Liver (tissue), 10 donors: ENCODE measurements at places on chromosomes 1 and 21. TPM values are rescaled to one million over a fixed set of nuclear protein-coding genes. Genes with fewer than 3 reads are reported as not detected.
A peak's percentile ranks its signal among the peaks of the same experiment; 100 is the strongest.

DNA sequence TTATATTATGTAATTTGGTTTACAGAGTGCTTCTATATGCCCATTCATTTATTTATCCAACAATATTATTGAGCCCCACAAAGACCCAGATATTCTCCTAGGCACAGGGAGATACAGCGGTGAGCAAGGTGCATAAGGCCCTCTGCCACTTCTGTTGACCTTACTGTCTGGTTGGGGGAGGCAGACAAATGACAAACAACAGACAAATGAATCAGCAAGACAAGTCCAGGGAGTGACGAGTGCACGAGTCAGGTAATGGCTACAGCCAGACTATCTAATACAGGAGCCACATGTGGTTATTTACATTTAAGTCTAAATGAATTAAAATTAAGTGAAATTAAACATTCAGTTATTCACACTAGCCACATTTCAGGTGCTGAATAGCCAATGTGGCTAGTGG is 22.0 kb upstream of the BCAR3 start:
- H3K27me3 ChIP-seq: no peaks in the 10 kb centered on the region
- H3K27ac ChIP-seq: peak overlapping the region; percentile 41
- DNase-seq: no peak
- H3K4me3 ChIP-seq: no peak overlapping the region

Gene C1orf115
- total RNA-seq: 29.6 TPM

DNA sequence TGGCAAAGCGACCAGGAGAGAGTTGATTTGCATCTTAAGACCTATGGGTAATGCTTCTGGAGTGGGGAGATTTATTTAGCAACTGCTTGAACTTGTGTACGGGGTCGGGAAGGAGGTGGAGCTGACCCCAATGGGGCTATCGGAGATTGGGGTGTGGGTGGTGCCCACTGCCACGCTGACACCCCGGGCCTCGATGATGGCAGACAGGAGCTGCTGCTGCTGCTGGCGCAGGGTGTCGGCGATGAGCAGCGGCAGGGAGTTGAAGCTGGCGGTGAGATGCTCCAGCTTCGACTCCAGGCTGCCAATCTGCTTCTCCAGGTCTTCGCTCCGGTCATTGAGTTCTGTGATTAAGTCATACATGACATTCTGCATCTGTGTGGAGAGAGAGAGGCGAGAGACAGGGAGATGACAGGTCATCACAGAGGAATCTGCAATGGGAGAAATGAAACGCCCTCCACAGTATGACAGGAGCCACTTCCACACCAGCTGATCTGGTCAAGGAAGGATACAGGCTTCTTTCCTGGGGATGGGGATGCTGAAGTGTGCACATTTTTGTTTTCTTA is 100.0 kb upstream of the ADAR start:
- no peaks in the 10 kb centered on the region for H3K4me1 ChIP-seq
- H3K27ac ChIP-seq: no peak overlapping the region
- no peak for DNase-seq

- H3K27ac ChIP-seq: no peak overlapping the region
- H3K4me1 ChIP-seq: no peaks in the 10 kb centered on the region
- H3K4me3 ChIP-seq: no peak overlapping the region
- DNase-seq: no peak
- H3K36me3 ChIP-seq: no peaks in the 10 kb centered on the region
- H3K27me3 ChIP-seq: no peaks in the 10 kb centered on the region
Measured at GRCh38 chr1:110298991-110299390, 40.2 kb upstream of the RBM15 start.

DNA sequence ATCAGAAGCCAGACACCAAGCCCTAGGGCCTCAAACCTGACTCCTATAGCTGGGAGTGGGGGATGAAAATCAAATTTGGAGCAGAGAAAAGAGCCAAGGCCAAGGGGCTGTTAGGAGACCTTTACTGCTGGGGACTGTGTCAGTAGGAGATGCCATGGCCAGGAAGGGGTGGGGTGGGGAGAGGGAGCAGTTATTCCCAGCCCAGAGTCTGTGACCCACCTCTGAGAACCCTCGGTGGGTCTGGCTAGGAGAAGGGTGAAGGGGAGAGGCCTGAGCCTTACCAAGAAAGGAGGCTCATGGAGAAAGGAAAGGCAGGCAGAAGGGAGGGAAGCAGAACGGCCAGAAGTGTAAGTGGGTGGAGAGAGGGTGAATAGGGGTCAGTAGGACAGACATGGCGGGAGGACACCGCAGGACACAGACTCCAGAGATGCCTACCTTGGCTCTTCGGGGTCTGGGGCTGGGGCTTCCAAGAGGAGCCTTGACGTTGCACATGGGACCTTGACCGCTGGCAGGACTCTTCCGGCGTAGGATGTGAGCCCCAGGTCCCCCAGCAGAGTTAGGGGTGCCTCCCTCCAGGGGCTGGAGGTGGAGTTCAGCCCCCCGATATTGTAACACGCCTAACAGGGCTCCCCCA is 1.2 kb downstream of the ADAMTS4 start:
- no peaks in the 10 kb centered on the region for H3K27me3 ChIP-seq
- peak overlapping the region; percentile 29 for H3K4me3 ChIP-seq
- peaks cover 16% of the 10 kb centered on the region for H3K4me1 ChIP-seq
- DNase-seq: no peak
- no peaks in the 10 kb centered on the region for H3K36me3 ChIP-seq
- H3K27ac ChIP-seq: peak overlapping the region; percentile 73

DNA sequence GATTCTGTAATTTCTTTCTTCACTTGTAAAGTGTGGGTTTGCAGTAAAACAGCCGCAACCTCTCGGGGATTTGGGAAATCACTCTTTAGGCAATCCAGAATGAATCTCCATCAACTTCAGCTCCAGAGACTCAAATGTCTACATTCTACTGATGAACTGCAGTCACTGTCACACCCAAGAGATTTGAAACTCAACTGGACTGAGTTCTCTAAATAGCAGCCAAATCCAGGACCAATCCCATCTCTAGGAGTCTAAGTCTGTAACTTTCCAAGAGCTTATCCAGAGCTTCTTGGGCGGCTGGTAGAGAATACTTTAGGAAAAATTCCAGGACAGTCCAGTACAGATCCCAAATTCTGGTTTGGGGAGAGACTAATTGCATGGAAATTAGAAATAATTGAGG is 62.9 kb downstream of the ADAMTS1 start:
- no peak for DNase-seq
- H3K4me1 ChIP-seq: no peaks in the 10 kb centered on the region
- H3K27ac ChIP-seq: no peak overlapping the region
- H3K4me3 ChIP-seq: no peak overlapping the region
- H3K27me3 ChIP-seq: no peaks in the 10 kb centered on the region
- no peaks in the 10 kb centered on the region for H3K36me3 ChIP-seq

- H3K27me3 ChIP-seq: no peaks in the 10 kb centered on the region
- DNase-seq: no peak
- H3K36me3 ChIP-seq: no peaks in the 10 kb centered on the region
- peak overlapping the region; percentile 12 for H3K4me3 ChIP-seq
Measured at GRCh38 chr1:47593013-47593568, 155.2 kb downstream of the FOXD2 start.

- H3K27me3 ChIP-seq: no peaks in the 10 kb centered on the region
- H3K27ac ChIP-seq: no peak overlapping the region
- H3K4me3 ChIP-seq: no peak overlapping the region
- no peaks in the 10 kb centered on the region for H3K36me3 ChIP-seq
Measured at GRCh38 chr1:178337091-178337706, 159.6 kb downstream of the CLEC20A start.

DNA sequence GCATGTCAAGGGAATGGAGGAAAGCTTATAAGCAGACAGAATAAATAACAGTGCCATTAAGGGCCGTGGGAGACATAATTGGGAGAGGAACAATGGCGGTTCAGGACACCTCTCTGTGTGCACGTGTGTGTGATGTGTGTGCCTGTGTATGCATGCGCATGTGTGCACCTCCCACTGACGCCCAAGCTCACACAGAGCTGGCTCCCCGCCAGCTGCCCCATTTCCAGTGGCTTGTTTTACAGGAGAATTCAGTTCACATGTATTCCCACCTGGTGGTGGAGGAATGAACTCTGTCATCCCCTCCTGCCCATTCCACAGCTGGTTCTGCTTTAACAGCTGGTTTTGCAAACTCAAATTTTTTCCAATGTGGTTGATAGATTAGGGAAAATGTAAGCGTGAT is 262.2 kb downstream of the AJAP1 start:
- no peak overlapping the region for H3K27ac ChIP-seq
- H3K36me3 ChIP-seq: no peaks in the 10 kb centered on the region
- no peaks in the 10 kb centered on the region for H3K27me3 ChIP-seq
- no peak for DNase-seq
- H3K4me3 ChIP-seq: no peak overlapping the region

DNA sequence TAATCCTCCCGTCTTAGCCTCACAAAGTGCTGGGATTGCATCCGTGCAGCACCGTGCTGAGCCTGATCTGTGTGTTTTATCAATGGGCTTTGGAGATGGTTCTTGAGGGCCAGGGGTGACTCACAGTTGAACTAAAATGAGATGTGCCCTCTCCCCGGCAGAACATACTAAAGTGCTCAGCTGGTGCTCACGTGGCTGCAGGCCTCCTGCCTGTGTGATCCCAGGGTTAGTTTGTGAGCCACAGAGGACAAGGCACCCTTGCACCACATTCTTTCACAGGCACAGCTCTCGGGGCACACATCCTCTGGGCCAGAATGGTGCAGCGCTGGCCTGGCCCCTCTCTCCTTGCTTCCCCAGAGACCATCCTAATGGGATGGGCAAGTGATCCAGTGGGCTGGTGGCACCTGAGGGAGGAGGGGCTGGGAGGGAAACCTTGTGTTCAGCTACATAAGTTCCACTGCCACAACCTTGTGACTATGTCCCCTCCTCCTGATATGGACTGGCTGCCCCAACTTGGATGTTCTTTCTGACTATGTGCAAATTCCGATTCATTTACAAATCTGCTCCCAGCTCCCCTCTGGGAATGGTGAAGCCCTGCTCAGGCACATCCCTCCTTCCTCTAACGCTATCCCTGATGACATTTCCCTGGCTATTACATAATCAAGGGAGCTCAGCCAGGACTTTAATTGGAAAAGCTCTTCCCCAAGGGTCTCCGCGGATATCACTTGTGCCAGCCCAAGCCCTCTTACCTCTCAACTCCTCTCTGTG is 197.0 kb upstream of the EDN2 start:
- H3K27me3 ChIP-seq: no peaks in the 10 kb centered on the region
- H3K4me3 ChIP-seq: no peak overlapping the region
- no peaks in the 10 kb centered on the region for H3K36me3 ChIP-seq
- DNase-seq: no peak
- H3K4me1 ChIP-seq: peaks cover 7% of the 10 kb centered on the region

Gene XKR8
- total RNA-seq: 5.3 TPM
